Liver (tissue), 10 donors: ENCODE measurements at places on chromosomes 1 and 21. TPM values are rescaled to one million over a fixed set of nuclear protein-coding genes. Genes with fewer than 3 reads are reported as not detected.
A peak's percentile ranks its signal among the peaks of the same experiment; 100 is the strongest.

LUZP1 gene
- 4.3 TPM for total RNA-seq

CFAP141 gene
- not detected for total RNA-seq

ZBTB8A gene
- 3.3 TPM for total RNA-seq

SPRR1B gene
- not detected for total RNA-seq

TNFAIP8L2 gene
- 8.7 TPM for total RNA-seq

SOX13 gene
- total RNA-seq = 15.5 TPM

DCDC2B gene
- not detected for total RNA-seq

LYPD8 gene
- not detected for total RNA-seq

NR0B2 gene
- 15.7 TPM for total RNA-seq

DNA sequence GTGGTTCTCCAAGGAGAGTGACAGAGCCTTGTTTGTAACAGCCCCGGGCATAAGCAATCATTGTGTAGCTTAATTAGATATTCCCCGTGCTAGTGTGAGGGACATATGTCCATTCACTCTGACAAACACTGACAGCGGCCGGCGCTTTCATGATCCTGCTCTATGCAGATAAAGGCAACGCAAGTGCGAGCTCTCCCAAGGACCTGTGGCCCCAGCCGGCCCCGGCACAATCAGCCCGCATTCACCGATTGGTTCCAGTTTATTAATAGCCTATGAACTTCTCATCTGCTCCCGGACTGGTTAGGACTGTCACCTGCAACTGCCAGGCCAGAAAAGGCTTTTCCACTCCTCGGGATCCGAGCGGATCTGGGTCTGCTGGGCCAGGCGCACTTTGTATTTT is 18.0 kb upstream of the OLIG1 start:
- H3K27me3 ChIP-seq = no peaks in the 10 kb centered on the region
- H3K4me1 ChIP-seq = no peaks in the 10 kb centered on the region
- no peak overlapping the region for H3K27ac ChIP-seq
- no peak overlapping the region for H3K4me3 ChIP-seq
- H3K36me3 ChIP-seq = no peaks in the 10 kb centered on the region

DNA sequence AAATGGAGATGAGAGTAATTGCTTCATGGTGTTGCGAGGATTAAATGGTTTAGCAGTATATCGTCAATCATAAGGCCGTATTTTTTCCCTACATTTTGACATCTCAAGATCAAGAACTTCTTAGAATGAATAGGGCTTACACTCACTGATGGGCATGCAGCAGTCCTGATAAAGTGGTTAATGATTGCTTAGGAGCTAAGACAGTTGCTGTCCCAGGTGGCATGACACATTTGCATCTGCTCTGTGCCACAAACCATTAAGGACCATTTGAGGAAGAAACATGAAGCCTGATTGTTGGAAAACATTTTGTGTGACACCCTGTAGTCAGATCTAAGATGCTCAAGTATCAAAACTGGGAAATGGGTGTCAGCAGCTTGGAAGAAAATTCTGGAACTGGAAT is 81.0 kb upstream of the SGIP1 start:
- H3K4me3 ChIP-seq = no peak overlapping the region
- H3K4me1 ChIP-seq = no peaks in the 10 kb centered on the region
- H3K27ac ChIP-seq = no peak overlapping the region

- H3K36me3 ChIP-seq = no peaks in the 10 kb centered on the region
- no peaks in the 10 kb centered on the region for H3K4me1 ChIP-seq
- H3K4me3 ChIP-seq = no peak overlapping the region
- no peaks in the 10 kb centered on the region for H3K27me3 ChIP-seq
- H3K27ac ChIP-seq = no peak overlapping the region
Observed at GRCh38 chr1:241802863-241803262, 45.1 kb upstream of the EXO1 start.

- DNase-seq = no peak
- H3K4me1 ChIP-seq = no peaks in the 10 kb centered on the region
- no peaks in the 10 kb centered on the region for H3K27me3 ChIP-seq
- H3K36me3 ChIP-seq = no peaks in the 10 kb centered on the region
- H3K27ac ChIP-seq = no peak overlapping the region
Observed at GRCh38 chr1:185343306-185343705, 26.3 kb upstream of the IVNS1ABP start.

DNA sequence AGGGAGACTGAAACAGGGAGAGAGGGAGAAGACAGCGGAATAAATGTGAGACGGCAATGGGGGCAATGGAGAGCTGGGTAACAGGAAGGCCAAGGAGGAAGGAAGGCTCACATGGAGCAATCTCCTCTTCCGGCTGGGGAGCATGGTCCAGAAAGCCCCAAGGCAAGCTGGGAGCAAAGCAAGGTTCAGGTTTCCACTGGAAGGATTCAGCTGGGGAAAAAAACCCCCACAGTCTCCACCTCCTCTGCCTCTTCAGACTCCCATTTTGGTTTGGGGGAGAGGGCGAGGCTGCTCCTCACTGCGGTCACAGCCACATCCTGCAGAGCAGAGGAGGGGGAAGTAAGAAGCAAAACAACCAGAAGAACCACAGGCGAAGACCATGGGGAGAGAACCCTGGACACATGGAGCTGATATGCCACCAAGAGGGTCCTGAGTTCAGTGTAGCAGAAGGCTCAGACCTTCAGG is 650 bp downstream of the TNFAIP8L2 start:
- no peak for DNase-seq
- no peaks in the 10 kb centered on the region for H3K27me3 ChIP-seq
- H3K4me1 ChIP-seq = peaks cover 3% of the 10 kb centered on the region
- no peak overlapping the region for H3K4me3 ChIP-seq
- H3K27ac ChIP-seq = peak overlapping the region; percentile 74
- peaks cover 35% of the 10 kb centered on the region for H3K36me3 ChIP-seq

- H3K27ac ChIP-seq = no peak overlapping the region
- no peaks in the 10 kb centered on the region for H3K27me3 ChIP-seq
- H3K4me3 ChIP-seq = no peak overlapping the region
- no peak for DNase-seq
Observed at GRCh38 chr1:225277445-225277844, 150.4 kb downstream of the LBR start.

- H3K36me3 ChIP-seq = no peaks in the 10 kb centered on the region
- H3K4me3 ChIP-seq = no peak overlapping the region
- no peaks in the 10 kb centered on the region for H3K4me1 ChIP-seq
- no peaks in the 10 kb centered on the region for H3K27me3 ChIP-seq
Observed at GRCh38 chr1:223653015-223653414, 12.5 kb downstream of the CAPN8 start.

- H3K27me3 ChIP-seq = no peaks in the 10 kb centered on the region
- H3K36me3 ChIP-seq = no peaks in the 10 kb centered on the region
- H3K4me3 ChIP-seq = no peak overlapping the region
- DNase-seq = no peak
- peaks cover 5% of the 10 kb centered on the region for H3K4me1 ChIP-seq
Observed at GRCh38 chr21:46124083-46124925, 26.4 kb downstream of the COL6A2 start.

DNA sequence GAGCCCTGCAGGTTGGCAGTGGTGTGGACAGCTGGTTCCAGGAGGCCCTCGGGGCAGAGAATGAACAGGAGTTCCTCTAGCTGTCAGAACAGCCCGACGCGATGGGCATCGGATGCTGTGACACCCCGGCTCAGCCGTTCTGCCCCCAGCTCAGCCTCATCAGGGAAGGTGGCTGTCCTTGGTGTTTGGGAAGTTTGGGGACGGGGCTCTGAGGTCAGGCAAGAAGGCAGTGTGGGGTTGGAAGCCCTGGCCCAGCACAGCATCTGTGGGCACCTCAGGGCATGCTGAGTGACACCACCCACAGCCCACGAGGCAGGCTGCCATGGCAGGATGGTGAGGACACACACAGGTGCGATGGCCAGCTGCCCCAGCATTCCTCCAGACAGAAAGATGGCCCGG is 40.9 kb upstream of the CCDC27 start:
- H3K36me3 ChIP-seq = no peaks in the 10 kb centered on the region
- H3K4me3 ChIP-seq = no peak overlapping the region
- no peak overlapping the region for H3K27ac ChIP-seq
- H3K4me1 ChIP-seq = no peaks in the 10 kb centered on the region
- H3K27me3 ChIP-seq = no peaks in the 10 kb centered on the region

DNA sequence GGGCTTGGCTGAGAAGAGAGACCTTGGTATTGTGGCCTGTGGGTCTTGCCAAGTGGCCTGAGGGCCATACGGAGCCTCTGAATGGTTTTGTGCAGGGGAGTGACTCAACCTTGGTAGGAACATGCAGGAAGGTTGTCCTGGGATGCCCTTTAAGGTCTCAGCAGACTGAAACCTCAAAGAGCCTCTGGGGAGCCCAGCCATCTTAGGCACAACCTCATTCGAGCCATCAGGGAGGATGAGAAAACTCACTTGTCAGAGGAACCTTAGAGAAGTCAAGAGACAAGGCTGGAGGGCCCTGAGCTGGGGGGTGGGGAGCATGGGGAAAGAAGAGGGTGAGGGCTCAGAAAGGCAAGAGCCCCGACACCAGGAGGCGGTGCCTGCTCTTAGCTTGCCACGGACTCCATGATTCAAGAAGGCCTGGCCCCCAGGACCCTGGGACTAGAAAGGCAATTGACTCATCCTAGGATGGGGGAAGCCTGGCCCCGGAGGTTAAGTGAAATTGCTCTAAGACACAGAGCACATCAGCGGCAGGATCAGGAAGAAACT is 13.0 kb downstream of the IFI6 start:
- no peaks in the 10 kb centered on the region for H3K27me3 ChIP-seq
- H3K4me1 ChIP-seq = no peaks in the 10 kb centered on the region
- no peaks in the 10 kb centered on the region for H3K36me3 ChIP-seq

DNA sequence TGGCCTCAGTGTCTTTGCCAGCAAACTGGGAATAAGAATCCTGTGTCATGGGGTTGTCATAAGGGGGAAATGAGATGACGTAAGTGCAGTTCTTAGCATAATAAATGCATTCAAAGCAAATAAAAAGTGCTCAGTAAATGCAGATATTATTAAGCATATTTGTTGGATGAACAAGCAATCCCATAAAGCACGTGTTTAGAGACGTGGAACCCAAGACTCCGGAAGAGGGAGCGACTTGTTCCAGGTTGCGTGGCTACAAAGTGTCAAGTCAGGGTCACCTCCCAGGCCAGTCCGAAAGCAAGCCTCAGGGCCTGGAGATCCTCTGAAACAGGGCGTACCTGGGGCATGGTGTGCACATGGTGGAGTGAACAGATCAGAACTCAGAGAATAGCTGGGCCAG is 58.0 kb upstream of the LAPTM5 start:
- no peak overlapping the region for H3K27ac ChIP-seq
- H3K4me3 ChIP-seq = no peak overlapping the region
- H3K4me1 ChIP-seq = no peaks in the 10 kb centered on the region
- H3K36me3 ChIP-seq = no peaks in the 10 kb centered on the region
- H3K27me3 ChIP-seq = no peaks in the 10 kb centered on the region

DNA sequence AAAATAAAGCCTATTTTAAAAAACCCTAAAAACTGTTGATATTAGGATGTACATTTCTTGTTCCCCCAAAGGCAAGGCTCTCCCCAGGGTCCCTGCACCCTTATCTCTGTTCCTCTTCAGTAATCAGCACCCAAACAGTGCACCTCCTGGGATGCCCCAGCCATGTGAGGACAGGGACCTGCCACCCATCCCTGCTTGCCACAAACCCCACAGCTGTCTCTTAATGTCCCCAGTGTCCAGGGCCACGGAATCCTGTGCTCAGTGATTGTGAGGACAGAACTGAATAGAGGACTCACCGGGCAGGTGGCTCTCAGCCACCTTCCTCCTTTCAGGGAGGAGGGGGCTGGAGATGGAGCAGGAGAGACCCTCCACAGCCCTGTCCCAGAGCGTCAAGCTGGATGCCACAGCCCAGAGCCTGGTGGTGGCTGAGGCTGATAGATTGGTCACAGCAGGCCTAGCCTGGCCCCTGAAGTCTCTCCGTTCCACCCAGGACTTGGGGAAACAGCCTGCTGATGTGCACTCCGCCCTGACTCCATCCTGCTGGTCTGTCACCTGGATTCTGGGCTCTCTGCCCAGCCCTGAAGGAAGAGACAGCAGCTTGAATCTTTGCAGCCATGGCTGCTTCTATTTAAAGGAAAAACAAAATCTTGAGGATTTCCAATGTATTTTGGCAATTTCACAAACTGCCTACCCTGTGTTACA is 23.1 kb downstream of the RNF187 start:
- peak; percentile 54 for DNase-seq
- no peaks in the 10 kb centered on the region for H3K36me3 ChIP-seq
- no peaks in the 10 kb centered on the region for H3K27me3 ChIP-seq
- no peak overlapping the region for H3K27ac ChIP-seq
- no peaks in the 10 kb centered on the region for H3K4me1 ChIP-seq

DNA sequence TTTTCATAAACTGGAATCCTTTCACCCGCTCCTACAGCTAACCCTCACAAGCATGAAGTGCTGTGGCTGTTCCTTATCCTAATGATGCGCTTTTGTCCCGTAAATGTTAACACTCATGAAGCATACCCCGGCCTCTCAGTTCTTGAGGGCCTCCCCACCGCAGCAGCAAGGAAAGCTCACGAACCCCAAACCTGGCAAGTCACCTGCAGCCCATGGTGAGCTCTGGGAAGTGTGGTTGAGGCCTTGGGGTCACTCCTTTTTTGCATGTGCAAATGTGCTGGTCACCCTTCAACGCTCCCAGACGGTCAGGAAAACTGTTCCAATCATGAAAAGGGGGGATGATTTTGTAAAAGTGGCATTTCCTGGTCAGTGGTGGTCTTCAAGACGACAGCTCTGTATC is 124.6 kb downstream of the PRDM2 start:
- no peak overlapping the region for H3K27ac ChIP-seq
- no peaks in the 10 kb centered on the region for H3K27me3 ChIP-seq
- no peak for DNase-seq
- H3K36me3 ChIP-seq = peaks cover 6% of the 10 kb centered on the region
- H3K4me3 ChIP-seq = no peak overlapping the region
- no peaks in the 10 kb centered on the region for H3K4me1 ChIP-seq

DNA sequence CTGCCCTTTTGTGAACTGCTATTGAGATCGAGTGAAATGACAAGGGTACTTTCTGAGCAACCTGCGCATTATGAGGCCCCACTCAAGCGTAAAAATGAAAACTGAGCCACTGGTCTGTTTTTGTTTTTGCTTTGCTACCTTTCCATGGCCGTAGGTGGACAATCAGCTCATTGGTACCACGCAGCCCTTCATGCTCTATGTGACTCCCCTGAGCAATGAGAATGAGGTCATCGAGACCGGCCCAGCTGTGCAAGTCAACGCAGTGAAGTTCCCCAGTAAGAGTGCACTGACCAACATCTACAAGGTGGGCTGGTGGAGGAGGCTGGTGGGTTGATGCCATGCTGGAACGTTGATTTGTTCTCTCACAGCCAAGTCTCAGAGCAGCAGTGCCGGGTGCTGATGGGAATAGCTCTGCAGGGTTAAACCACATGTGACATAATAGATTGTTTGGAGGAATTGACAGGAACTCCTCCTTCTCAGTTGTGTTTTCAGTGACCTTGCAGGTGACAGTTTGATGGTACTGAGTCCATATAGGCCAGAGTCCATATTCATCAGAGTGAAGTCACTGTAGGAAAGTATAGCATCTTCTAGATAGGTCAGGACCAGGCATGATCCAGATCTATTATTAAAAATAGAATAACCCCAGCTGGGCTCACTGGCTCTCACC is 170.3 kb downstream of the VPS13D start:
- H3K4me3 ChIP-seq = no peak overlapping the region
- H3K36me3 ChIP-seq = peaks cover 24% of the 10 kb centered on the region

- no peaks in the 10 kb centered on the region for H3K27me3 ChIP-seq
- H3K27ac ChIP-seq = no peak overlapping the region
- H3K36me3 ChIP-seq = no peaks in the 10 kb centered on the region
Observed at GRCh38 chr1:163161841-163162240, 40.9 kb downstream of the RGS5 start.

GRCh38 chr1:77636864-77637263 is 45.6 kb downstream of the ZZZ3 start:
- H3K27ac ChIP-seq = no peak overlapping the region
- no peak for DNase-seq
- H3K4me3 ChIP-seq = no peak overlapping the region
- peaks cover 10% of the 10 kb centered on the region for H3K36me3 ChIP-seq
